Psoas muscle (tissue), 8 donors: ENCODE measurements at places on chromosomes 13 and 19.
A peak's percentile ranks its signal among the peaks of the same experiment; 100 is the strongest.

DNA sequence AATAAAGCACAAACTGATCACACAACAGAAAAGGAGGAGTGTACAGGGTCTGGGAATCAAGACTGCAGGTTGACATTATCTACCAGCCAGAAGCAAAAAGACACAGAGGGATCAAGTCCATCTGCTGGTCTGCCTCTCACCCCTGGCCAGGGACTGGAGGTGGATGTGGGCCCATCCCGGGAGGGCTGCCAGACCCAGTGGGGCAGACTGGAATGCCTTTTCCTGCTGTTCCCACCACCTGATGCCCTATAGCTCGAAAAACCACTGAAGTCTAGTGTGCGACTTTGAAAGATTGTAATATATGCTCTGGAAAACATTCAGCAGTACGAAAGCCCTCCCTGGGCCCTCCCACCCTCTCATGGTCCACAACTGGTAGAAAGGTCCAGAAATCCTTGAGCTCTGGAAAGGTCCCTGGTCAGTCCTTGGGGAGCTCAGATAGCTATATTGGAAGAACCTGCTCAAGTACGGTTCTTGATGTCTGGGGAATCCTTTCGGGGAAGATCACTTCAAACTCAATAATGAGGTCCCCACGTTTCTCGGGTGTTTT is 2.6 kb downstream of the DNAJB1 start:
- H3K27ac ChIP-seq, result peak overlapping the region; percentile 41
- H3K4me1 ChIP-seq, result peaks cover 42% of the 10 kb centered on the region
- peaks cover 35% of the 10 kb centered on the region for H3K36me3 ChIP-seq

DNA sequence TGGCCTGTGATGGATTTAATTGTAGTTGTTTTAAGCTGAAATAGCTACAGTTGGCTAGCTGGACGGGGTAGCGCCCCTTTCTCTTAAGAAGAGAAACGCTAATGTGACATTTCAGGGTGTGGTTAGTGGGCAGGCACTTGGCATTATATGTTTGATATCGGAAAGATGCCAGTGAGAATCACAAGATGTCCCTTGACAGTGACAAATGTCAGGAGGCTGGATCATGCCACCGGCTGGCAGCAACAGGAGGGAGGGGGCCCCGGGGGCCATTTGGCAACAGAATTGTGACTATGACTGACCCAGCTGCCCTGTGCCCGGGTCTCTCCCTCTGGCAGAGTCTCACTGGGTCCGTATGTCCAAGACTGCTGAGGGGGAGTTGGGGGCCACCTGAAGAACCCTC is 4.7 kb downstream of the DCAF15 start:
- H3K27me3 ChIP-seq, result no peaks in the 10 kb centered on the region
- no peaks in the 10 kb centered on the region for H3K36me3 ChIP-seq
- no peak for DNase-seq
- peak overlapping the region; percentile 65 for H3K27ac ChIP-seq
- H3K4me3 ChIP-seq, result no peak overlapping the region

DNA sequence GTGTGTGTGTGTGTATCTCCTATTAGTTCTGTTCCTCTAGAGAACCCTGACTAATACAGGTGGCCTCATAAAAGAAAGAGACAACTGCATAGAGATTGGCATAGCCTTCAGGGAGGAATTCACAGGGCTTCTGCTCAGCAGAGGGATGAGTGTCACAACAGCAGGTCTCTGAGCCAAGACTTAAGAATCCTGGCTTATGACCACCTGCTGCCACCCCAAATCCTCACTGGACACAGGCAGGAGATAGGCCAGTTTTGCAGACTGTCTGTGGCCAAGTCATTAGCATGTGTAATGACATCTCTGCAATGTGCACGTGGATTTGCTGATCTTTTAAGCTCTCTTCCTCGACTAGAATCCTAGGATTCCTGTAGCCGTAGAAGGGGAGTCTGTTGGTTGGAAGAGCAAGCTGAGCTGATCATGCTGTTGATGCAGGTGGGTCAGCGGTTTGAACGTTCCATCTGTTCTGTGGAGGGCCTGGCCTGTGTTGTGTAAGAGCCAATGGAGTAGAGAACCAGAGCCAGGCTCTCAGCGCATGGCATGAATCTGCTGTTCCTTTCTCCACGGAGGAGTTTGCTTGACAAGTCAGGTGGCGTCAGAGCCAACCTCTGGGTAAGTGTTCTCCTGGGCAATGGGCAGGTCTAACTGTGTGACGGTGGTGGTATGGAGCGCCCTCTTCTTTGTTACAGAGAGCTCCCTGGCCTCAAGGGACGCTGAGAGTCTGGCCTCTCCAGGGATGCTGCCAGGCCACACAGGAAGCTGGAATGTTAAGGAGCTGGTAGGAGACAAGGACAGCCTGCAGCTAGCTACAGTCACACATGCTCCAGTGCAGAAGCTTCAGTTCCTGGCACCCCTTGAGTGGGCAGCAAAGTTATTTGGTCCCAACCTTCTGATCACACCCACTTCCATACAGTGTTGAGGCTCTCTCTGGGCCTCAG is 503.1 kb downstream of the FOXO1 start:
- peak overlapping the region; percentile 46 for H3K27ac ChIP-seq
- H3K4me3 ChIP-seq, result no peak overlapping the region
- no peak for DNase-seq
- no peaks in the 10 kb centered on the region for H3K27me3 ChIP-seq
- no peaks in the 10 kb centered on the region for H3K36me3 ChIP-seq
- H3K4me1 ChIP-seq, result no peaks in the 10 kb centered on the region

DNA sequence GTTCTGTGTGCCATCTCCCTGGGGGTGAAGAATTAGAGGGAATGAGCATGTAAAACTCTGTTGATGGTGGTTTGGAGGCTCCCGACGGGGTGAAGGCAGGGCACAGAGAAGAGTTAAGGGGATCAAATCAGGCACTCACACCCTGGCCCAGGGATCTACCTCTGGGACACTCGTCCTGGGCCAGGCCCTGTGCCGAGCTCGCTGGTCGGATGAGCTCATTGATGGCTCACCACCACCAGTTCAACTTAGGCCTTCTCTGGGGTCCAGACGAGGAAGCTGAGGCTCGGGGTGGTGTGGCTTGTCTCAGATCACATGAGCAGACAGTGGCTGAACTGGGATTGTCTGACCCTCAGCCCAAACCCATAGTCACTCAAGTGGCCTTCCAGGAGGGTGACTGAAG is 1.6 kb downstream of the NACC1 start:
- H3K36me3 ChIP-seq, result peaks cover 12% of the 10 kb centered on the region
- no peak for DNase-seq
- peaks cover 35% of the 10 kb centered on the region for H3K4me1 ChIP-seq
- H3K27me3 ChIP-seq, result no peaks in the 10 kb centered on the region
- no peak overlapping the region for H3K27ac ChIP-seq

- peak overlapping the region; percentile 55 for H3K4me3 ChIP-seq
- DNase-seq, result peak; percentile 80
- no peaks in the 10 kb centered on the region for H3K27me3 ChIP-seq
Measured at GRCh38 chr19:38003438-38004185, 96.6 kb downstream of the SIPA1L3 start.

GRCh38 chr19:45922281-45922680 is 7.7 kb upstream of the NANOS2 start:
- H3K4me3 ChIP-seq, result no peak overlapping the region
- H3K36me3 ChIP-seq, result no peaks in the 10 kb centered on the region
- peak; percentile 31 for DNase-seq
- H3K4me1 ChIP-seq, result no peaks in the 10 kb centered on the region
- H3K27ac ChIP-seq, result no peak overlapping the region

GRCh38 chr19:47241919-47242577 is 11.0 kb upstream of the BBC3 start:
- no peak overlapping the region for H3K27ac ChIP-seq
- H3K4me1 ChIP-seq, result peaks cover 20% of the 10 kb centered on the region
- H3K27me3 ChIP-seq, result peaks cover 30% of the 10 kb centered on the region
- no peak overlapping the region for H3K4me3 ChIP-seq
- no peak for DNase-seq

- no peaks in the 10 kb centered on the region for H3K4me1 ChIP-seq
- no peak overlapping the region for H3K27ac ChIP-seq
- no peaks in the 10 kb centered on the region for H3K27me3 ChIP-seq
- DNase-seq, result no peak
Measured at GRCh38 chr13:24085662-24086061, 74.9 kb upstream of the SPATA13 start.

GRCh38 chr13:92097337-92097903 is 699.0 kb downstream of the GPC5 start:
- H3K4me1 ChIP-seq, result no peaks in the 10 kb centered on the region
- no peaks in the 10 kb centered on the region for H3K36me3 ChIP-seq
- no peaks in the 10 kb centered on the region for H3K27me3 ChIP-seq
- H3K27ac ChIP-seq, result no peak overlapping the region
- no peak overlapping the region for H3K4me3 ChIP-seq

DNA sequence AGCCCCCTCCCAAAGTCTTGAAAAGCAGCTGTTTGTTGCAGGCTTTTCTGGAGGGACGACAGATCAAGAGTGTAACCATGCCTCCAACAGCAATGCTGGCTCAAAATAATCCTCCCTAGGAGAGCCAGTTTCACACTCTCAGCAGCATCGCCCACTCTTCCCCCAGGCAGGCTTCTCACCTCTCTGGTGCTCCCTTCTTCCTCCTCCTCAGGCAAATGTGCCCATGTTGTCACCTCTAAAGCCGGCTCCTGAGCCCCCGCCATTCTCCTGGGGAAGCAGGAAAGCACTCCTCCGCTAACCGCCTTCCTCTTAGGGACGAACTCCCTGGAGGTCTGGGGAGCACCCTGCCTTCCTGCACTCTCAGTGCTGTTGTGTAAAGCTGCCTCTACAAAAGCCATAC is 98.9 kb upstream of the SGCG start:
- H3K4me1 ChIP-seq, result no peaks in the 10 kb centered on the region
- H3K27ac ChIP-seq, result no peak overlapping the region
- H3K36me3 ChIP-seq, result no peaks in the 10 kb centered on the region
- H3K27me3 ChIP-seq, result no peaks in the 10 kb centered on the region
- no peak overlapping the region for H3K4me3 ChIP-seq

GRCh38 chr13:51632591-51633362 is 48.5 kb downstream of the WDFY2 start:
- H3K27me3 ChIP-seq, result no peaks in the 10 kb centered on the region
- H3K4me3 ChIP-seq, result no peak overlapping the region
- no peak for DNase-seq

DNA sequence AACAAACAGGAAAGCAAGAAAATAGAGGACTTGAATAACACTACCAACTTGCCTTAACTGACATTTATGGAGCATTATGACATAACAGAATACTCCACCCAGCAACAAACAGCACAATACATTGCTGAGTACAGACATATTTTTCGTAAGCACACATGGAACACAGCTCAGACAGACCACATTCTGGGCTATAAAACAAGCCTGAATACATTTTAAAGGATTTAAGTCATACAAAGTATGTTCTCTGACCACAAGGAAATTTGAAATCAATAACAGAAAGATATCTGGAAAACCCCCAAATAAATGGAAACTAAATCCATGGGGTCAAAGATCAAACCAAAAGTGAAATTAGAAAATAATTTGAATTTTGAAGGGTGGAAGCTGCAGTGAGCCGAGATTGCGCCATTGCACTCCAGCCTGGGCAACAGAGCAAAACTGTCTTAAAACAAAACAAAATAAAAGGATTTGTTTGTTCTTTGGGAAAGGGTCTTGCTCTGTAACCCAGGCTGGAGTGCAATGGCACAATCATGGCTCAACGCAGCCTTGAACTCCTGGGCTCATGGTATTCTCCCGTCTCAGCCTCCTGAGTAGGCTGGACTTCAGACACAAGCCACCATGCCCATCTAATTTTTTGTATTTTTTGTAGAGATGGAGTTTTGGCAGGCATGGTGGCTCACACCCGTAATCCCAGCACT is 5.6 kb downstream of the ZDHHC20 start:
- no peak for DNase-seq
- no peak overlapping the region for H3K4me3 ChIP-seq
- no peak overlapping the region for H3K27ac ChIP-seq
- H3K4me1 ChIP-seq, result peaks cover 10% of the 10 kb centered on the region
- no peaks in the 10 kb centered on the region for H3K27me3 ChIP-seq
- no peaks in the 10 kb centered on the region for H3K36me3 ChIP-seq

GRCh38 chr19:32406161-32407003 is 812 bp downstream of the DPY19L3 start:
- peak overlapping the region; percentile 94 for H3K4me3 ChIP-seq
- H3K4me1 ChIP-seq, result peaks cover 18% of the 10 kb centered on the region
- peaks cover 33% of the 10 kb centered on the region for H3K36me3 ChIP-seq
- peak overlapping the region; percentile 99 for H3K27ac ChIP-seq
- H3K27me3 ChIP-seq, result no peaks in the 10 kb centered on the region

DNA sequence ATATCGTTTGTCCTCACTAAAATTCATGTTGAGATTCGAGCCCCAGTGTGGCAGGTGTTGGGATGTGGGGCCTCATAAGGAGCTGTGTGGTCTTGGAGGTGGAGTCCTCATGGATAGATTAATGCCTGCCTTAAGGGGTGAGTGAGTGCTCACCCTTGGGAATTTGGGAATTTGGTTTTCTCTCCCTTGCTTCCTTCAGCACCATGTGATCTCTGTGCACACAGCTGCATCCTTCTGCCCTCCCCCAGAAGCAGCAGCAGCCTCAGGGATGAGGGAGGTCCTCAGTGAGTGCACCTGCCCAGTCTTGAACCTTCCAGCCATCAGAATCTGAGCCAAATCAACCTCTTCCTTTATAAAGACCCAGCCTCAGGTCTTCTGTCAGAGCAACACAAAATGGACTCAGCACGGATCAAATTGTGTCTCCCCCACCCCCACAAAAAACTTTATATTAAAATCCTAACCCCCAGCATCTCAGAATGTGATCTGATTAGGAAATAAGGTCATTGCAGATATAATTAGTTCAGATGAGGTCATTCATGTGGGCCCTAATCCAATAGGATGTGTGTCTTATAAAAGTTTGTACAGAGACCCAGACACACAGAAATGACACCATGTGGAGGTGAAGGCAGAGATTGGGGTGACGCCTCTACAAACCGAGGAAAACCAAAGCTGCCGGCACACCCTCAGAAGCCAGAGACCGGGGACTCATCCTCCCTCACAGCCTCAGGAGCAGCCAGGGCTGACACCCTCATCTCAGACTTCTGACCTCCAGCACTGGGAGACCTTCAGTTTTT is 12.9 kb downstream of the CYTH2 start:
- H3K27ac ChIP-seq, result peak overlapping the region; percentile 36
- H3K36me3 ChIP-seq, result peaks cover 20% of the 10 kb centered on the region
- DNase-seq, result no peak
- H3K4me3 ChIP-seq, result peak overlapping the region; percentile 7

- peak; percentile 66 for DNase-seq
- H3K27ac ChIP-seq, result no peak within 1 kb of the TSS
Measured at GRCh38 chr13:36297366-36298338, at the start of gene CCDC169. Gene CCDC169 (minus strand): TSS chr13:36297814. CDS start chr13:36297719, 95 bp downstream.

DNA sequence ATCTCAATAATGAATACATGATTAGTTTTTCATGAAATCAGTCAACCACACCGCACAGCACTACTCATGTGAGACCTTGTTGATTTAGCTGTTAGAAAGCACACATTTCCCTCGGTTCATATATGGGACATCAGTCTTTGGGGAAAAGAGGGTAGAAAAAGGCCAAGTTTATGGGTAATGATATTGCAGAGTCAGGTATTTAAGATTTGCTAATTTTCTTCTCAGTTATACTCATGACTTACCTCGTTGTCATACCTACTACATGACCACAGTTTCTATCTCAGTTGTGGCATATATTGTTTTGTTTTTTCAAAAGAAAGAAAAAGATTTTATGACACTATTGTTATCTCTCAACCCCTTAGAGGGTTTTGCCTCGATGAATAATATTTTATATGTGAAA is 165.6 kb downstream of the POU4F1 start:
- no peaks in the 10 kb centered on the region for H3K36me3 ChIP-seq
- H3K27ac ChIP-seq, result no peak overlapping the region
- H3K27me3 ChIP-seq, result no peaks in the 10 kb centered on the region
- H3K4me1 ChIP-seq, result no peaks in the 10 kb centered on the region
- DNase-seq, result no peak
- H3K4me3 ChIP-seq, result no peak overlapping the region

- H3K4me3 ChIP-seq, result no peak overlapping the region
- no peaks in the 10 kb centered on the region for H3K4me1 ChIP-seq
- H3K36me3 ChIP-seq, result no peaks in the 10 kb centered on the region
- no peak overlapping the region for H3K27ac ChIP-seq
- no peak for DNase-seq
- H3K27me3 ChIP-seq, result no peaks in the 10 kb centered on the region
Measured at GRCh38 chr13:65642996-65643395, 1587.1 kb downstream of the PCDH9 start.
